Activated CD4-positive, CD25-positive, alpha-beta regulatory T cell (primary cell): ENCODE measurements at places on chromosomes 2 and 18.

GRCh38 chr2:240575101-240575965 lies 7.0 kb downstream of the RNPEPL1 start:
- no peak for DNase-seq

GRCh38 chr2:145483854-145484253 lies 963.9 kb upstream of the ZEB2 start:
- DNase-seq = no peak

- DNase-seq = no peak
These were observed 24.4 kb downstream of the NFE2L2 start for GRCh38 chr2:177239932-177240630.

DNA sequence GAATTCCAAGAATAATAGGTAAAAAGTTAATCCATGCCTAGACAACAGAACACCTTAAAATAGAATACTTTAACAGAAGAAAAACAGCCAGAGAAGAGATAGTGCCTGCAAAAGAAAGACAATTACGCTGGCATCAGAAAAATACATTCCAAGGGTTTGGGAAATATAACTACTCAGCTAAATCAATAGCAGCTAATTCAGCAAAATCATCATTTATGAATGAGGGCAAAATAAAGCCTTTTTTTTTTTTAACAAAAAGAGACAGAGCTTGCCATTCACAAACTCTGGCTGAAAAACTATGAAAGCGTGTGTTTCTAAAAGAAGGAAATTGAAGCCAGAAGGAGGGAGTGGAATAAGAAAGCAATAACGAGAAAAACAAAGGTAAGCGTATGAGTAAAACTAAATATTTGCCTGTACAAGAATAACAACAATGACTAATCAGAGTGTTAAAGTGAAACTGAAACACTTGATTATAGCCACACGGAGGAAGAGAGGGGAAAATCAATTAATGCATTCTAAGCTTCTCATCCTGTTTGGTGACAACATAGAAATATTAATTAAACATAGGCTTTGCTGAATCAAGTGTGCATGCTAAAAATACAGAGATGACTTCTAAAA lies 90.2 kb downstream of the EHD3 start:
- DNase-seq = no peak

DNA sequence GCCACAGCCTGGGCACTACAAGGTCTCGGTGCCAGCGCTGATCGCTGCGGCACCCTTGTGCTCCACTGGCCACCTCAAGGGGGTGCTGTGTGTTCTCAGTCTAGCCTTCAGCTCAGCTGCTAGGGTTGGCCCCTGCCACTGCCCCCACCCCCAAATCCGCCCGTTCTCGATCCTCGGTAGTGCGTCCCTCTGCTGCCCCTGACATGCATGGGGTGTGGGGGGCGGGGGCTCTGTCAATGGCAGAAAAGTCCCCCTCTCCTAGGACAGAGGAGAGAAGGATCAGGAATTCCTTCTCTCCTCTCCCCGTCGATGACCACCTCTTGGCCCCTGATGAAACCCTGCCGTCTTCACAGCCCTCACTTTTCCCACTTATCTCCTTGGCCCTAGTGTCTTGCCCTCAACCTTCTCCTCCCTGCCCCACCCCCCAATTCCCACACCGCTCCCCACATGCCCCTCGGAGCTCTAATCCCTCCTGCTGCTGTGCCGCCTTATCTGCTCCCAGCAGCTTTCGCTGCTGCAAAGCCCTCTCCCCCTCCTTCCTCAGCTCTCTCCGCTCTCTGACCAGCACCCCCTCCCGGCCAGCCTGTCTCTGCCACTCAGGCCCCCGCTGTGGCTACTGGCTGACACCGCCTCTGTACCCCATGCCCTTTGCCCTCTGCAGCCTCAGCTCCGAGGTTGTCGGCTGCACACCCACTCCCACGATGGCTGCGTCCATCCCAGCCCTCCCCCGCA lies 4.3 kb upstream of the ASIC4 start:
- no peak for DNase-seq

DNA sequence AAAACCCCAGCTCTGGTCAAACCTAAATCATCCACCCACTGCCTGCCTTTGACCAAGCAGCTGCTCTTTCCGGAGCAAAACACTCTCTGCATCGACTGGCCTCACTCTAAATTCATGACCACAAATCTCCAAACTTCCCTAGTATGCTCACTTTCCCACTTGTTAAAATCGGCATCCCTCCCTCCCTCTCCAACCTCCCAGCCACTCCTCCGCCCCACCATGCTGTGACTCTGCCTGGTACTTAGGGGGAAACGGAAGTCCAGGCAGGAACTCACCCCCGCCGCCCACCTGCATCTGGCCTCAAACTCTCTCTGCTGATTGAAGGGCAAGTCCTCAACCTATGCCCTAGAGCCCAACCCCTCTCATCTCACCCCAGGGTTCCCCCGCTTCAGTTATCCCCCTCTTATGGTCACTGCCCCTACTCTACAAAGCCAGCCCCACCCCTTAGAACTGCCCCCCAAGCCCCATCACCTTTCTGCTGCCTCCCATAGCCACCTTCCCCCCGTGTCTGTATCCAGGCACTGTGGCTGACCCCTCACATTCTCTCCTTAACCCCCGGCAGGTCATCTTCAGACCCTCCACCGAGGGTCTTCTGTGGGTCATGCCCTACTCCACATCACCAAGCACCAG lies 3.8 kb upstream of the ADRA2B start:
- no peak for DNase-seq

GRCh38 chr2:235666213-235666781 lies 172.5 kb downstream of the AGAP1 start:
- DNase-seq = no peak

DNA sequence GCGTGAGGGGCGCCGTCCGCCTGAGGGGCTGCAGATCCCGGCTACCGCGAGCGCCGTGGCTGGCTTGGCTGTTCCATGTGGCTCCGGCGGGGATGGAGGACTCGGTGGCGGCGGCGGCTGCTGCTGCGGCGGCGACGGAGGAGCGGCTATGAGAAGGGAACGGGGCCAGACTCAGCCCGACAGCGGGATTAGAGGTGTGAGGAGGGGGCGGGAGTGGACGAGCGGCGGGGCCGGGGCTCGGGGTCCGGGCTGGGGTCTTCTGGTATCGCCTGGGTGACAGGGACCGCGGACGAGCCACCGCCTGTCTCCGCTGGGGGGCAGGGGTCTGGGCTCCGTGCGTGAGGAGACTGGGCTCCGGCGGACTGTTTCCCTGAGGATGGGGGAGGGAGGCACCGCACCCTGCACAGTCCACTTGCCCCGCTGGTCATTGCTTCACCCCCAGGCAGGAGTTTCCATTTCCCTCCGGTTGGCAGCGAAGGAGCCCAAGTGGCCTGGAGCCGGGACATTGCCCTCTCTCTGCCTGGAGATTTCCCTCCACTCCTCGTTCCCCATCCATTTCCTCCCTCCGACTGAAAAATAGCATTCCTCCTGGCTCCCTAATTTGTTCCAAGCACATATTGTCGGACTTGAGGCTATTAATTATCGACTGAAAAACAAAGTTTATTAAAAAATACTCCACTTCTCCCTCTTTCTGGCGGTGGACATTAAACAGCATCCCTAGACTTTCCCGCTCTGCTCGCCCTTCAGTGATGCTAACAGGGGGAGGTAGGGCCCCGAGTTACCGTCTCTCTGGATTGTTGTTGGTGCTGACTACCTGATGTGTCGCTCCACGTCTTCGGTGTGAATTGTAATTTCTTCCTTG lies 577 bp downstream of the EHBP1 start:
- DNase-seq = peak; percentile 20

GRCh38 chr2:205903549-205904129 lies 182.3 kb downstream of the INO80D start:
- DNase-seq = no peak

- no peak for DNase-seq
These were observed 84.1 kb upstream of the EPB41L3 start for GRCh38 chr18:5627776-5628511.

DNA sequence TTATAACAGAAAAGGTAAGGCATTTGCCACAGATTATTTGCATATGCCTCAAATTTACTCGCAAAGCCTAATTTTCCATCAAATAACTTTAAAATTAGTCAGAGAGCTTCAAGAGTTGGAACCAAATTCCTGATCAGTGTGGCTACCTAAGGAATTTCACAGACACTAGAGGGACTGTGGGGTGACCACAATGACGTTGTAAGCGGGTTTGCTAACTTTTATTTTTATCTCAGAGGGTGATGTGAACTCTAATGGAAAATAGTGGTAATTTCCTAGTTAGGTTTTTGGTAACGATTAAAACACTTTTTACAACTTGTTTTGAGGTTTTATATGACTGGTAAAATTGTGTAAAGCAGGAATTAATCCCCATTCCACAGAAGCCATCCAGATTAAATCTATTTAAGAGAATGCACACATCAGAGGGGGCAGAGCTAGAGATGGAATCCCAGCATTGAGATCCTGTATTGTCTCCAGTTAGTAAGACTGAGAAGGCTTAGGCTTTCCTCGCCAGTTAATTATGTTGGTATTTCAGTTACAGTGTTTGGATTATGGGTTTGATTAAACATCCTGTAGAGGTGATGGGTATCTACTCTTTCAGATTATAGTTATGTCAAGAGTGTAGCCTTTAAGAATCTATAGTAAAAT lies 129.0 kb downstream of the GPD2 start:
- no peak for DNase-seq

GRCh38 chr2:170878066-170878465 lies 51.0 kb upstream of the GORASP2 start:
- no peak for DNase-seq

DNA sequence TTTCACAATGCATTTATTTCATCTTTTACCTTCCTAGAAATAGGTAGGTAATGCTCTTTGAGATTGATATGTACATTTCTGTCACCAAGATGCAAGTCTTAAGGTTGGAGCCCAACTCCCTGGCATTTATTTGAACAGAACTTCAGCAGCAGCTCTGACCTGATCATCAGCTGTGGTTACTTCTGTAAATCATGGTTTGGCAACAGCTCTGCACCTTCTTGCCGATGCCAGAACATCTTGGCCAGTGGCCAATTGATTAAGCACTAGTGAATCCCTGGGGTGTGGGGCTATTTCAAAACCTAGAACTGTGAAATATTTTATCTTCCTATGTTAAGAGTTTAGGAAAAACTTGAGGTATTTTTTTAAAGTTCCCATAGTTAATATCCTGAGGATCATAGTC lies 124.8 kb upstream of the NYAP2 start:
- DNase-seq = no peak

DNA sequence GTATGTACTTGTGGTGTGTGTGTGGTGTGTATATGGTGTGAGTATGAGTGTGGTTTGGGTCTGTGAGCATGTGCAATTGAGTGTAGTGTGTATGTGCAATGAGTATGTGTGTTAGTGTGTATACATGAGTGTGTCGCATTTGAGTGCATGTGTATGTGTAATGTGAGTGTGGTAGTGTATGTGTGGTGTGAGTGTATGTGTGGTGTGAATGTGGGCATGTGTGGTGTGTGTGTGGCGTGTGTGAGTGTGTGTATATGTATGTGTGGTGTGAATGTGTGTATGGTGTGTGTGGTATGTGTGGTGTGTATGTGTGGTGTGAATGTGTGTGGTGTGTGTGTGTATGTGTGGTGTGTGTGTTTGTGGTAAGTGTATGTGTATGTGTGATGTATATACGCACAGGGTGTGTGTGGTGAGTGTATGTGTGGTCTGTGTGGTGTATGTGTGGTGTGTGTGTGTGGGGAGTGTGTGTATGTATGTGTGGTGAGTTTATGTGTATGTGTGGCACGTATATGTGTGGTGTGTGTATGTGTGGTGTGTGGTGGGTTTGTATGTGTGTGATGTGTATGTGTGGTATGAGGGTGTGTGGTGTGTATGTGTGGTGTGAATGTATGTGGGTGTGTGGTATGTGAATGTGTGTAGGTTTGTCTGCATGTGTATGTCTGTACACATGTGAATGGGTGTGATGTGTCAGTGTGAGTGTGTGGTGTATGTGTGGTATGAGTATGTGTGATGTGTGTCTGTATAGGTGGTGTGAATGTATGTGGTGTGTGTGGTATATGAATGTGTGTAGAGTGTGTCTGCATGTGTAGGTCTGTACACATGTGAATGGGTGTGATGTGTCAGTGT lies 123.4 kb downstream of the DOCK10 start:
- DNase-seq = no peak

DNA sequence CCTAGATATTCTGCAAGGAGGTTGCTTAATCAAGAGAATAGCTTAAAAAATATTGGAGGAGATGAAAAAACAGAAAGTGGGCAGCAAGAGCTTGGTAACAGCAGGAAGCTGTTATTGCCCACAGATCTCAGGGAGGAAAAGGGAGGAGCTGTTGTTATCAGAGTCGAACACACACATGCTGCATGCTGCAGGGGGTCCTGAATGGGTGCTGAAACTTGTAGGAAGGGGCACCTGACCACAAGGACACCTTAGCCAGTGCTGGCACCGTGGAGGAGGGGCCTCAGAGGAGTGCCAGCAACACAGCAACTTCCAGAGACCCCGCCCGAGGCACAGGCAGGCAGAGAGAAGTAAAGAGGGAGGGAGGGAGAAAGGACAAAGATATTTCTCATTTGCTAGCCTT lies 332.9 kb downstream of the SOCS6 start:
- no peak for DNase-seq

- no peak for DNase-seq
These were observed 120.3 kb upstream of the DSEL start for GRCh38 chr18:67636597-67637385.
